ENCODE measurements at places on chromosomes 13 and 19. TPM values are rescaled to one million over a fixed set of nuclear protein-coding genes. Genes with fewer than 3 reads are reported as not detected.

CYP4F3 gene
- 17.9 TPM for polyA plus RNA-seq

ZNF285 gene
- 2.8 TPM for polyA plus RNA-seq

CD70 gene
- polyA plus RNA-seq = not detected

DMKN gene
- polyA plus RNA-seq = 137 TPM

ZNF560 gene
- polyA plus RNA-seq = not detected

MISP gene
- 19.6 TPM for polyA plus RNA-seq

DCT gene
- polyA plus RNA-seq = 0.11 TPM

RXFP2 gene
- polyA plus RNA-seq = not detected

CERS1 gene
- polyA plus RNA-seq = not detected
